ENCODE measurements at places on chromosomes 3 and 15. TPM values are rescaled to one million over a fixed set of nuclear protein-coding genes. Genes with fewer than 3 reads are reported as not detected.

PPP1R14D gene
- total RNA-seq = not detected

ICE2 gene
- total RNA-seq = 55.5 TPM

DNA sequence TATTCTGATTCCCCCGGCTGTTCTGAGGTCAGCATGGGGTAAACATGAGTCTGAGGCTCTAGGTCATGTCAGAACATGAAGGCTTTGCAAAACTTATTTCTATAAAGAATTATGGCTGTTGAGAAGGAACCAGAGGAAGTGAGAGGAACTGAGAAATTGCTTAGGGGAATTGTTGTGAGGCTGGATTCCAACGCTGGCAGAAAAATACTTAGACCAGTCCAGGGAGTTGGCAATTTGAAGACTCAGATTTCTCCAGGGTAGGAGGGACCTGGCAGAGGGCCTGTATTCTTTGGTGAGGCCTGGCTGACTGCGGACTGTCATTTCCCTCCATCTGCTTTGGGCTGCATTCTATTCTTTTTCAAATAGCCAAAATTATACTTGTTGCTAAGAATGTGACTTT, 155.5 kb downstream of the PLD1 start:
- H3K27ac ChIP-seq = no peak overlapping the region
- no peaks in the 10 kb centered on the region for H3K36me3 ChIP-seq
- no peak for DNase-seq
- H3K4me3 ChIP-seq = no peak overlapping the region
- H3K4me1 ChIP-seq = no peaks in the 10 kb centered on the region
- peaks cover 1% of the 10 kb centered on the region for H3K27me3 ChIP-seq

ADPRH gene
- total RNA-seq = 43.8 TPM

WDR5B gene
- total RNA-seq = 8.0 TPM

- no peak for DNase-seq
- peaks cover 33% of the 10 kb centered on the region for H3K4me1 ChIP-seq
- no peaks in the 10 kb centered on the region for H3K27me3 ChIP-seq
- no peak overlapping the region for H3K4me3 ChIP-seq
- H3K36me3 ChIP-seq = peaks cover 6% of the 10 kb centered on the region
- no peak overlapping the region for H3K27ac ChIP-seq
Measured at GRCh38 chr3:23873941-23874340, 42.8 kb downstream of the NKIRAS1 start.
